COR-L47 (cell line): ENCODE measurements at places on chromosomes 7 and 10.

GRCh38 chr10:84176351-84176750, 2.8 kb downstream of the GPR15LG start:
- no peak for DNase-seq

GRCh38 chr10:9670911-9671310, 1346.8 kb upstream of the CELF2 start:
- no peak for DNase-seq

GRCh38 chr7:81186691-81187090, 267.8 kb upstream of the SEMA3C start:
- DNase-seq = no peak

- DNase-seq = no peak
These were observed 111.2 kb upstream of the BET1 start for GRCh38 chr7:94115316-94115715.

GRCh38 chr7:39667341-39667923, 44.1 kb downstream of the RALA start:
- DNase-seq = no peak

DNA sequence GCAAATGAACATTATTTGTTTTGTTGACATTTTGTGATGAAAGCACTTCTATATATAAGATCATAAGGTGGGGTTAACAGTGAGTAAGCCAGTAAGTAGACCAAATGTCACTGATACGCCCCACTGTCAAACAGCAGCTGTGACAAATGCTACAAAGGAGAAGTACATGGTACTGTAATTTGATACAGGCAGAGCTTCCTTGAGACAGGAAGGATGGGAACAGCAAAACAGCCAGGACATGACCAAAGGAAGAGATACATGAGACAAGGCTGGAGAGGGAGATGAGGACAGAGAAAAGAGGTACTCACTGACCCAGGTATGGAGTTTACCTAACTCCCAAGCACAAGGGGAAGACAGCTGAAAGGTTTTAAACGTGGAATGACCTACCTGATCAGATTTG, 127.0 kb downstream of the SRPK2 start:
- DNase-seq = no peak

- DNase-seq = no peak
These were observed 1247.8 kb upstream of the SORCS1 start for GRCh38 chr10:108412323-108412722.

DNA sequence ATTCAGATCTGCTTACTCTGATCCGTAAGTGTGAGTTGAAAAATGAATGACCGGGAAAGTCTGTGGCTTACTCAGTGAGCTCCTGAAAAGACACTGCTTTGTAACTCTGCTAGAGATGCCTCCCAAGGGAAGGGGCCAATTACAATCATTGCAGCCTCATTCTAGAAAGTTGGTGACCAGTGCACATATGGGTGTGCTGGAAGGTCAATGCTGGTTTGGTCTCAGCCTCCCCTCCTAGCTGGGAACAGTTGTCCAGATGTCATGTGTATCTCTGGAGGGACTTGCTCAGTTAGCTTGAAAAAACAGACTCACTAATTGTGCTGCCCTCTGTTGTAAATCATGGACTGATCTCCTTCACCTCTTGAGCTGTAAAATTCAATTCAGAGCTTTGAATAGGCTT, 405.0 kb downstream of the ADRA2A start:
- DNase-seq = no peak

GRCh38 chr7:144074374-144074773, 4.8 kb downstream of the OR2A25 start:
- no peak for DNase-seq
